ENCODE measurements at places on chromosomes 2 and 18.

GRCh38 chr2:169711751-169712509 lies 17.7 kb downstream of the PHOSPHO2 start:
- DNase-seq: no peak

- DNase-seq: no peak
Measured at GRCh38 chr2:118987886-118988285, 45.9 kb downstream of the MARCO start.

GRCh38 chr2:129866391-129866790 lies 113.1 kb upstream of the RAB6C start:
- no peak for DNase-seq

DNA sequence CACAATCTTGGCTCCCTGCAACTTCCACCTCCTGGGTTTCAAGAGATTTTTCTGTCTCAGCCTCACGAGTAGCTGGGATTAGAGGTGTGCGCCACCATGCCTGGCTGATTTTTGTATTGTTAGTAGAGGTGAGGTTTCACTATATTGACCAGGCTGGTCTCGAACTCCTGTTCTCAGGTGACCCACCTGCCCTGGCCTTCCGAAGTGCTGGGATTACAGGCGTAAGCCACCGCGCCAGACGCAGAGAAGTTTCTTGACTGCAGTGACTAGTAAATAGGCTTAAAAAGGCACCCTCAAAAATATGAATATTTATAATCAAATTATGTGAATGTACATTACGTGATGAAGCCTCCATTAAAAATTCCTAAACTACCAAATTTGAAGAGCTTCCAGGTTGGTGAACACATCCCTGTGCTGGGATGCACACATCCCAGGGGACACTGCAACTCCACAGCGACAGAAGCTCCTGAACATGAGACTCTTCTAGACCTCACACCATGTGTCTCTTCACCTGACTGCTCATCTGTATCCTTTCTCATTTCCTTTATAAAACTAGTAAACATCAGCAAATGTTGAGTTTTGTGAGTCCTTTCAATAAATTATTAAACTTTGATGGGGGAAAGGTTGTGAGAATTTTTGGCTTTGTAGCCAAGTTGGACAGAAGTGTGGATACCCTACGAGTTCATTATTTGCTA lies 203.3 kb upstream of the SPOPL start:
- no peak for DNase-seq

- no peak for DNase-seq
Measured at GRCh38 chr2:20544153-20544747, 97.4 kb downstream of the RHOB start.

- DNase-seq: no peak
Measured at GRCh38 chr2:150100336-150100735, 387.1 kb downstream of the RND3 start.

All from ascending aorta (tissue), 2 donors.